Suppressor macrophage (primary cell): ENCODE measurements at places on chromosomes 13 and 19.

GRCh38 chr19:57437931-57438330 lies 2.8 kb downstream of the ZNF749 start:
- DNase-seq, result no peak

GRCh38 chr19:49779731-49780555 lies 13.1 kb downstream of the AP2A1 start:
- peak; percentile 68 for DNase-seq

DNA sequence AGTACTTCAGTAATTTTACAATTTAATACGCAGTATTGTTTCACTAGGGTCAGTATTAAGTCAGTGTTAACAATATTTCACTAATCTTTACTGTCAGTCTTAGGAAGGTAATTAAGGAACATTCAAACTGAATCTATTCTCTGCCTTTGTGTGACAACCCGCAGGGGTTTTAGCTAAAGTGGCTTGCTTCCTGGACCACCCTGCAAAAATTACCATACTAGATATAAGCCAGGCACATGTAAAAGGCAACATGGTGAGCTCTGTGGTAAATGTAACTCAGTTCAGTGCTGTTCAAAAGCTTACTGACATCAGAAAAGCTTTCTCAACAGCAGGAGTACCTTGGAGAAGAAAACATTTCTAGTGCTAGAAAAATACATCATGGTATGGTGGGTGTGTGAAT lies 116.7 kb downstream of the FREM2 start:
- DNase-seq, result no peak

GRCh38 chr13:109816112-109816807 lies 29.9 kb upstream of the IRS2 start:
- no peak for DNase-seq

GRCh38 chr19:44642377-44642776 lies 1.3 kb upstream of the PVR start:
- no peak for DNase-seq

- no peak for DNase-seq
These were observed 5.7 kb downstream of the MIDN start for GRCh38 chr19:1254081-1254527.

- peak; percentile 70 for DNase-seq
These were observed 67.8 kb upstream of the ARHGEF7 start for GRCh38 chr13:111047326-111047725.

- DNase-seq, result no peak
These were observed 238.5 kb upstream of the STARD13 start for GRCh38 chr13:33524086-33524485.

DNA sequence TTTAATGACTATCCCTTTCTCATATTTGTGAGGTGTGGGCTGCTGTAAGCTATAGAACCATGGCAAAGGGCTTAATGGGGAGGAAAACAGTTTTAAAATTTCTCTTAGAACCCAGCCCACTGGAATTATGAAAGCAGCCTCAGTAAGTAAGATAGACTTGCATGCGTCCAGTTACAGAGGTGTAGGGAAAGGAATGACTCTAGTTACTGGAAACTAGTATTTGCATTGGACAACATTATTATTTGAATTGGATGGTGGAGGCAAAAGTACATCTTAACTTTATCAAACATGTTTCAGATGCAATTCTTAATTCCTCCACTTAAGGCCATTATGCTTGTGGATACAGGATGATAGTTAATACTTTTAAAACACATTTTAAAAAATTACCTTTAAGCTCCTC lies 292.9 kb downstream of the SPRY2 start:
- DNase-seq, result no peak

DNA sequence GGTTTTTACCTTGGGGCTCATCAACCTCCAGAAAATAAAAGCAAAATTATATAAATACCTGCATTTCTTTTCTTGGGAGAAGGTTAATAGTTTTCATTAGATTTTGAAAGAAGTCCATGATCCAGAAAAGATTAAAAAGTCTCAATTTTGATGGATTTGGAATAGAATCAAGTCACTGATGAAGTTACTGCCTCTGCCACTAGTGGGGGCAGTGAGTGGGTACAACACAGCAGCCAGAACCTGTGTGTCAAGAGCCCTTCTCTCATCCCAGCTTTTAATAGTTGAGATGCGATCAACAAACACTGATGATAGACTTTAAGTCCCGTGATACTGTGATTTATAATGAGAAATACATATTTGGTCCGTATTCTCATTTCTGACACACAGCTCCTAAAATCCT lies 686.7 kb downstream of the DIAPH3 start:
- no peak for DNase-seq
